Stimulated activated CD4-positive, alpha-beta T cell treated with anti-CD3 and anti-CD28 coated beads, TNF-alpha, amount 100 ng/mL, for 24 hours (primary cell): ENCODE measurements at places on chromosomes 5 and 9.

DNA sequence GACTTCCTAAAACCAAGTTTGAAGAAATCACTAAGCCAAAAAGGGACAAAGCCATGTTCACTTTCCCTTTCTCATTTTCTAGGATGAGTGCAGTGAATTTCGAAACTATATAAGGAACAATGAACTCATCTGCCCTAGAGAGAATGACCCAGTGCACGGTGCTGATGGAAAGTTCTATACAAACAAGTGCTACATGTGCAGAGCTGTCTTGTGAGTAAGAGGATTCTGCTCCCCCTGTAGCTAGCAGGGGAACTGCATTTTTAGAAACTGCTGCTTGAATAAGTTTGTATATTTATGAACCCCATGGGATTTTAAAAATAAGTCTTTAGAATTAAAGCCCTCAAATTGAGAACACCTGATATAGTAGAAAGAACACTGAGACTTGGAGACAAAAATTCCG is 42.7 kb upstream of the SPINK14 start:
- no peak for DNase-seq

DNA sequence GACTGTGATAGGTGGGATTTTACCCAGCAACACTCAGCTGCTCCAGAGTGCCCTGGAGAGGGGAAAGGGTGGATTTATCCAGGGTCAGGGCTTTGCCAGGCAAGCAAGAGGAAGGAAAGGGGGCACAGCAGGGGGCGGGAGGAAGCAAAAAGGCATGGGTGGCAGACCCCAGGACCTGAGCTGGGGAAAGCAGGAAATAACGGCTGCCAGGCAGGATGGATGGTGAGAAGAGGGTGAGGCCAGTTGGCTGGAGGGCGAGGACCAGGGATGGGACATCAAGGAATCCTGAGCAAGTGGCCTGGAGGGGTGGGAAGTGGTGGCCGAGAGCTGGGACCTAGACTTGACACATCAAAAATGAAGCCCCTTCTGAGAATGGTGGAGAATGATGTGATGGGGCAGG is 64.2 kb downstream of the DUSP1 start:
- DNase-seq: no peak

GRCh38 chr5:181265092-181265671 is 4.2 kb upstream of the TRIM52 start:
- DNase-seq: no peak

DNA sequence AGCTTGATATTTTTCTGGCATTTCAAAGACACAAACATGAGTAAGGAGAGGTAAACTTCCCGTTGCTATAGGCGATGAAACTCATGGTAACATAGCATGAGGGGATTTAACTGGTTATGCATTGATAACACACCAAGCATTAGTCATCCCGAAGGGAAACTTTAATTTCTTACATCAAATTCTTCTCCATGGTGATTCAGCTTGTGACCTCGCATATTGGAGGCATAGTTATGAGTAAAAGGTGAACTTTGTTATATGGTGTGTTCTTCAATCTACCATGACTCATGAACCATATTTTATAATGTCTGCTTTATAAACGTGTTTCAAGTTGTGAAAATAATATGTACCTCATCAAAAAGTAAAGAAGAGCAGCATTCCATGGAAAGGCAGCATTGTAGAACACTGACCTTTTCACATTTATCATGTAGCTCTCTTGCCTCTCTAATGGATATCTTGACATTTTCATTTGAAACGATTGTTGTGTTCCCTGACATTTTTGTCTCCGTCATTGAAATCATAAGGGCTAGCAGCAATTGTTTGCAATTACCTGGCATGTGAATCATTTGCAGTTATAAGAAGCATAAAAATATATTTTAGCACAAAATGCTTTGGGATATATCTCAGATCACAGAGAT is 491.8 kb downstream of the ANXA1 start:
- no peak for DNase-seq

DNA sequence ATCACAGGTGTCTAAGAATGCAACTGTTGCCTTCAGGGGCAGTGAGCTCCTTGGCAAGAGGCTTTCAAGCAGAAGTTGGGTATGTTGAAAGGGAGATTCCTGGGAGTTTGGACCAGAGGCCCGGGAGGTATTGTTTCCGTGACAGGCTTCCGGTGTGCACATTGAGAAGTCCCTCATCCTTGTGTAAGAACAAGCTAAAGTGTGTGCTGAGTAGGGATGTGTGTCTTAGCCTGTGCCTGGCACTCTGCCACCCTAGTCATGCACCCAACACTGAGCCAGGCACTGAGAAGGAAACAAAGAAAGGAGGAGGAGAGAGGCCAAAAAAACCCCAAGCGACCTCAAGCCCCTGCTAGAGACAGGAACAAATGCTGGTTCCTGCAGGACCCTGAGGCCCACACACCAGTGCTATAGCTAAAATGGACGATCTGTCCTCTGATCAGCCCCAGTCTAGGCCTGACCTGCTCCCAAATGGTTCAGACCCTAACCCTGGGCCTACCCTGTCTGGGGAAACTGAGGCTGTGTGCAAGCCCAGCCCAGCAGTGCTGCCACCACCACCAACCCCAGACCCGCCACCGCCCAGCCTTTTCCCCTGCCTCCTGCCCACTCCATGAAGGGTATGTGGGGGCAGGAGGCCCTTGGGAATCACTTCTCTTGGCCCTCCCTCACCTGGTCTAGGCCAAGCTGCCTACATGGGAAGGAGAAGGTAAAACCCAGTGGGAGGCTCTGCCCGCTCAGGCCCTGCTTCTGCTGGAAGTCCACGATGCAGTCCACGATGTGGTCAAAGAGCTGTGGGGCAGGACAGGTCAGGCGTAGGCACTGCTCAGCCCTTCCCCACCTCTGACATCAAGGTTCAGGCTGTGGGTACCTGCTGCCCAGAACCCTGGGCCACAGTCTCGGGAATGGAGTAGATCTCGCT is 12.6 kb downstream of the HK3 start:
- DNase-seq: no peak

DNA sequence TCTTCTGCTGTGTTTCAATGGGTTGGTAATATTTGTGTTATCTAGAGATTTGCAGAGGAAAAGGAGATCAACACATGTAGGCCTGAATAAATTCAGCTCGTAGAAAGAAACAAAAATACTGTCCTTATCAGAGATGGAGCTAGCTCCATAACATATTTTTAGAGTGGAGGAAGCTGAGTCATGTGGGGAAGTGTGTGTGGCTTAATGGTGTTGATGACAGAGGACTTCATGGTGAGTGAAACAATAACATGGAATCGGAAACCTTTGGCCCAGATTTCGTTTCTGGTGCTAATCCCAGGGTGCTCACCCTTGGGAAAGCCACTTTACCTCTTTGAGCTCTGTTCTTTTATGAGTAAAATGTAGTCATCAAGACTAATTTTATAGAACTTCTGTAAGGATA is 825.0 kb downstream of the TLR4 start:
- no peak for DNase-seq

- no peak for DNase-seq
Measured at GRCh38 chr5:178278358-178279023, 45.9 kb upstream of the PHYKPL start.

DNA sequence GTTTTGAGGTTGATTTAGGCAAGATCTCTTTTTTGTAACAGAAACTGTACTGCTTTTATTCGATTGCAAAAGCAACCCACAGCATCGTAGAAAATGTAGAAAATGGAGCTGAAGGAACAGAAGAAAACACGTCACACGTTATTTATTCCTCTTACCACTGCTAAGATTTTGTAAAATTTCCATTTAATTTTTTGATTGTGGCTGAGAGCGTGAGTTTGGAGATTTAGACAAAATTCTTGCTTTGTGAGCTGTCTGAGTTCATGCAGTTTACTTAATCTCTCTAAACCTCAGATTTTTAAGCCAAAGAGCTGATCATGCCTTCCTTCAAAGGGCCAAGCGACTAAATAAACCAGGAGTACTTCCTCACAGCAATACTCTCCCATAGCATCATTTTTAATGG is 24.8 kb downstream of the DPYSL3 start:
- no peak for DNase-seq

DNA sequence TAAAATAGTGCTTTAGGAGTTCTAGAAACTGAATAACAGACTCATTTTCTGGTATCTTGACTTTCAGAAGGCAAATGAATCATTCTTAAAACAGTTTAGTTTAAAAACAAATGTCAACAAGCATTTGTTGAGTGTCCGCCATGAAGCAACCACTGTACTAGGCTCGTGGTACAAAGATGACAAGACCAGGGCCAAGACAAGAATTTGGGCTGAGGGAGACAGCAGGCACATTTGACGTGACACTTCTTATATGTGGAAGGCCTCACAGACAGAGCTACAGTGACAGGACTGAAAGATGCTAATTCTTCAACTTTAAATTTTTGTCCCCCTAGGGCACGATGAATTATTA is 14.4 kb upstream of the ZNF131 start:
- no peak for DNase-seq

GRCh38 chr9:112334432-112334841 is 1.0 kb upstream of the PTBP3 start:
- DNase-seq: peak; percentile 46

DNA sequence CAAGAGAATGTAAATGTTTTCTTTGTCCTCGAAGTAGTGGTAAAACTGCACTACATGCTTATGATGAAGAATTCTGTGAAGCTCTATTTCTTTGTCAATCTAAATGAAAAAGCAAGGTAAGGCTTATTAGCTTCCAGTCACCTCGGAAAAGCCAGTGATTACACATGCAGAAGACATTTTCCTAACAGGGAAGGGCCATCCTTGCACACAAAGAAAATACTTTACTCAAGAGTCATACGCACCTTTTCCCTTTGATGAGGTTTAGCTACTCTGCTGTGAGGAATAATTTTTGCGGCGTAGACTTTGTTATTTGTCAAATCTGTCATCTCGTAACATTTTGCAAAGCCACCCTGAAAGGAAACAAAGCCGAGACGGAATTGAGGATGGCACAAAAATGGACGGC is 1.1 kb downstream of the PLK2 start:
- DNase-seq: no peak

DNA sequence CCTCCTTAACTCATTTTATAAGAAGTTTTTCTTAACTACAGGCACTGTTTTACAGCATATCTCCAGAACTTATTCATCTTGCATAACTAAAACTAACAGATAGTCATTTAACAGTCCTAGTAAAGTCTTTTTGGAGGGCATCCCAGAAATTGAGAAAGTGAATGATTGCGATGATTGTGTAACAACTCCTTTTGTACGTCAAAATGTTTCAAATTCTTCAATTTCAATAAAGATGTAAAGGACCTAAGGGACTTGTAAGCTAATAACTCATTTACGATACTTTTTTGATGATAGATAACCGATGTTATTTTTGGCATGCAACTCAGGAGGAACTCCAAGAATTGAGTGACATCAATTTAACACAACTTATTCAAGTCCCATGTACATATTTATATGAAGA is 42.7 kb downstream of the SVEP1 start:
- no peak for DNase-seq

DNA sequence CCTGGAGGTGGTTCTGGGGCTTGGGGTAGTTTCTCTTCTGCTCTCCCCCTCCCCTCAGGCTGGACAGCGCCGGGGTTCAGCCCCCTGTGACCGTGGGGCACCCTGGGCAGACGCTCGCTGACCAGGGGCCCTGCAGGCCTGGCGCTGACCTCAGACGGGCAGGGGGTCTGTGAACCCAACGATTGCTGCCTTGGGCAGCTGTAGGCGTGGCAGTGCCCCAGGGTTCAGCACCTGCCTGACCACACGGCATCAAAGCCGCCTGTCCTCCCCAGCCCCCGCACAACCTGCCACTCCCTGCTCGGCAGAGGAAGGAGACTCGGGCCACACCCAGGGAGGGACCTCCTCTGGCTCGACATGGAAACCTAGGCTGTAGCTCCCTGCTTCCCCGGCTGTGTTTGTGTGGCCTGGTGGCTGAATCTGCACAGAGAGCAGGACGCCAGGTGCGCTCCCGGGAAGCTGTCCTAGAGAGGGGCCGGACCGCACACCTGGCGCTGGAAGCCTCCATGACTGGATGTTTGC is 12.2 kb downstream of the LCN12 start:
- DNase-seq: no peak

DNA sequence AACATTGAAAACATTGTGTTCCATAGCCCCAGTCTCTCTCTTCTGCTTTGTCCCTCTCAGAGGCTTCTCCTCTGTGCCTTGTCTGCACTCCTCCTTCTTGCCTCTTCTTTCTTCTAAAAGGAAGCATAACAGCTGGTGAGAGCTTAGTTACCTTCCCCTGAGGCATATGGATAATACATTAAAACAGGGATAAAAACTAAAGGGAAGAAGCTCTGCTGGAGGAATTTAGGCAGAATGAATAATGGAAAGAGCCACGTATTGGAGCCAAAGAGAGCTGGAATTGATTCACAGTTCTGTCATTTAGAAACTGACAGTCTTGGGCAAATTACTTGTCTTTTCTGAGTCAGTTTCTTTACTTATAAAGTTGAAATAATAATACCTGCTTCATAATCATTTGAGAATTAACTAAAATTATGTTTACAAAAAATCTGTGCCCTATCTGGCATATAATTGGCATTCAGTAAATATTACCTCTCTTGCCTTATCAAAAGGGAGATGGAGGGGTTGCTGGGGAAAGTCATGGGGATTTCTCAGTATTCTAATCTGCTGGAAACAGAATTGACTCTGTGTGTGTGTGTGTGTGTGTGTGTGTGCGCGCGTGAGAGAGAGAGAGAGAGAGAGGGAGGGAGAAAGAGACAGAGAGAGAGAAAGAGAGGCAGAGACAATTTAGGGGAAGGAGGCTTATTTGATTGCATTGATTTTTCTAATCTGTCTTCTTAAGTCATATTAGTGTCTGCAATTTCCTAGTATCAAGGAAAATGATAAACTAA is 20.2 kb downstream of the ZNF474 start:
- DNase-seq: no peak

- no peak for DNase-seq
Measured at GRCh38 chr5:137264041-137264440, 235.1 kb downstream of the SPOCK1 start.

DNA sequence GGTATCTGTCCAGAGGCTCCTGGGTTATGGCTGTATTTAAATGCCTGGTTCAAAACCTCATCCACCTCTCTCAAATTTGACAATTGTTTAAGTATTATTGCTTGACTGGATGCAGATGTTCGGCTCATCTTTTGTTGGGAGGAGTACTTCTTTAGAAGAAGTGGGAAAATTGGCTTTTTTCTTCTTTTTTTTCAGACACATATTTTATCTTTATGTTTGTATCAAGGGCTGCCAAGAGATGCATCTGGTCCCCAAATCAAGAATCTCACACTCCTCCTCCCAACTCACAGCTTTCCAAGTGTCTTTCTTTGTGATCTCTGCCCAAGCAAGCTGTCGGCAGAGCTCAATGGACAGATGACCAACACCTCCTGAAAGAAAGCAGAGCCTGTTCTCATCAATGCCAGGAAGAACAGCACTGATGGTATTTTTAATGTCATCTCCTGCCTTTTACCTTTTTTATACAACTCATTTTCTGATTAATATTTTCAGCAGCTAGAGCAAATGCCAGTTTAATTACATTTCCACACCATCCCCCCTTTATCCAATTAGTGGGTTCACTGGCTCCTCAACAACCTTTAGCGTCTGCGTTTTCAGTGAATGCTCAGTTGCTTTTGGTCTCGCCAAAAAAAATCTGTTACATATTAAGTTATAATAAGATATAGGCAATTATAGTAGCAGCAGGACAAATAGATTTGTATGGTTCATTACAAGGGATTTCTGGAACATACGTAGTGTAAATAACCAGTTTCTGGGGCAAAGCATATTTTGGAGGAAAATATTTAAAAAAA is 110.3 kb upstream of the SLIT3 start:
- DNase-seq: no peak
